NCI-H2081 treated with DMSO at 0.1 percent for 48 hours (cell line): ENCODE measurements at places on chromosomes 4 and X.

DNA sequence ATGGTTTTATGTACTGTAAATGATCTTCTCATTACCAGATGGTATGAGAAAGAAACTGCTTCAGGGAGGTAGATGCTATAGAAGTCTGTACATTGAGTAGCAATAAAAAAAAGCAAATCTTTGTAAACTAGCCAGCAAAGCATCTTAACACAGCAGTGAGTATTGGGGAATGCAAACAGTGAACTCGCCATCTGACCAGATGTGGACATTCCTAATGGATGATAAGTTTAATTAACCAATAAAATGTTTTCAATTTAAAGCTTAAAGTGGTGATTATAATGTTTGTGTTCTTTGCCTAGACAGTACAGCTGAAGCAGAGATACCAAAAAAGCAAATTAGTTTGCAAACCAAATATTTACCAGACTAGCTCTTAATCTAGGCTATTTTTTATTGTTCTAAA lies 1144.2 kb downstream of the FAT4 start:
- no peak for DNase-seq

- DNase-seq: no peak
These were observed 16.0 kb downstream of the PPP2R2C start for GRCh38 chr4:6456450-6456849.

DNA sequence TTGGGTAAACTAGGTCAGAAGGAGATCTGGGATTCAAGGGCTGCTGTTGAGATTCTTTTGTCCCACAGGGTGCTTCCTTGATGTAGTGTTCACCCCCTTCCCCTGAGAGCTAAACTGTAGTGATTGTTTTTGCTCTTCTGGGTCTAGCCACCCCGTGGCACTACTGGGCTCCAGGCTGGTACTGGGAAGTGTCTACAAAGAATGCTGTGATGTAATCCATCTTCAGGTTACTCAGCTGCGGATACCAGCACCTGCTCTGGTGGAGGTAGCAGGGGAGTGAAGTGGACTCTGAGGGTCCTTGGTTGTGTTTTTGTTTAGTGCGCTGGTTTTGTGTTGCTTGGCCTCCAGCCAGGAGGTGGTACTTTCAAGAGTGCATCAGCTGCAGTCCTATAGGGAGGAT lies 365.5 kb downstream of the ZNF674 start:
- DNase-seq: no peak

GRCh38 chrX:23003116-23003515 lies 3.4 kb downstream of the DDX53 start:
- no peak for DNase-seq

- no peak for DNase-seq
These were observed 11.2 kb downstream of the PJA1 start for GRCh38 chrX:69154051-69154450.

- no peak for DNase-seq
These were observed 246.0 kb upstream of the ARSJ start for GRCh38 chr4:114225436-114225835.

- no peak for DNase-seq
These were observed 14.3 kb downstream of the KLKB1 start for GRCh38 chr4:186241616-186242015.

DNA sequence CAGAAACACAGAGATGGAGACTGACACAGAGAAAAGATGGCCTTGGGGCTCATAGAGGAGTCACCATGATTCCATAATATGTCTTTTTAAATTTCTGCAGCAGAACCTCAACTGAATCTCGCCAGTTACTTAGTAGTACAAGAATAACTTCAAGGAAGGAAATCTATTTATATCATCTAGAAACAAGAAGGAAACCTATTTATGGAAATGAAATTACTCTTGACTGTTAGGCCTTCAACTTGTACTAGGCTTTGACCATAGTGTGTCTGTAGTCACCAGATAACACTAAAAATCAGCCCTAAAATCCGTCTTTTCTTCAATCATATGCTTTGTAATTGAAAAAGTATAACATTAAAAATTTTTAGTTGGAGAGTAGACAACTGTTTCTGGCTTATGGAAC lies 740.4 kb downstream of the TRIML1 start:
- DNase-seq: no peak

DNA sequence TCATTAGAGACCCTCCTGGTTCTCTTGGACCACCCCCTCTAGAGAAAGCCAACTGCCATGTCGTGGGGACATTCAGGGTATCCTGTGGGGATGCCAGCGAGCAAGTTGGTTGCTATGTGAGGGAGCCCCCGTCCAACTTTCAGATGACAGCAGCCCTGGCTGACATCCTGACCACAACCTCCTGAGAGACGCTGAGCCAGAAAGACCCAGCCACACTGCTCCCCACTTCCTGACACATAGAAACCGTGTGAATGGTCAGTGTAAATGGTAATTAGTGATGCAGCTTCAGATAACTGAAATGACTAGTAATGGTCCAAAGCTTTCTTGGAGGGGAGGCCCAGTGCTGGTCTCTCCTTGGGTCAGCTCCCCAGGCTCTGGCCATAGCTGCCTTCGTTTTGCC lies 10.8 kb downstream of the CLCN4 start:
- no peak for DNase-seq

DNA sequence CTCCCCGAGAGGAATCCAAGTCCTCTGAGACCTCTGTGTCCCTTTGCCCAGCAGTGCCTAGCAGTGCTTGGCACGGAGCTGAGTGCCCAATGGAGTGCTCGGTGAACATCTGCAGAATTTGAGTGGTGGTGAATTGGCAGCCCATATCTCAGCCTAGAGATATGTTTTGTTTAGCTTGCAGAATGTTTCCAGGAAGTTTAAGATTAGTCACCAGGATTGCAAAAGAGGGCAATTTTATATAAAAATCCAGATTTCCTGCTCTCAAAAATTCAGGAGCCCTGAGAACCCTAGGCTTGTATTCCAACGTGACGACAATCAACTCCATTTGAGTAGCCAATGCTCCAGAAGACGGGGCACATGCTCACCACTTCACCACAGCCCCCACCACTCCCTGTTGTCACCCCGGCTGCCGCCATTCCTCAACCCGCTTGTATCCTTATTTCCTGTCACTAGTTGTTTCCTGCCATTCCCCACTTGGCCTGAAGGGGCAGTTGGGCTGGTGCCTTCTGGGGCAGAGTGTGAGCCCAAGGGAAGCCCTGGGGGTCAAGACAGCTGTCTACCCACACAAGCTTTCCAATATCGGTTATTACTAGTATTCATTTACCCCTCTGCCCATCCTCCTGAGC lies 116.9 kb downstream of the EFNB1 start:
- DNase-seq: no peak

DNA sequence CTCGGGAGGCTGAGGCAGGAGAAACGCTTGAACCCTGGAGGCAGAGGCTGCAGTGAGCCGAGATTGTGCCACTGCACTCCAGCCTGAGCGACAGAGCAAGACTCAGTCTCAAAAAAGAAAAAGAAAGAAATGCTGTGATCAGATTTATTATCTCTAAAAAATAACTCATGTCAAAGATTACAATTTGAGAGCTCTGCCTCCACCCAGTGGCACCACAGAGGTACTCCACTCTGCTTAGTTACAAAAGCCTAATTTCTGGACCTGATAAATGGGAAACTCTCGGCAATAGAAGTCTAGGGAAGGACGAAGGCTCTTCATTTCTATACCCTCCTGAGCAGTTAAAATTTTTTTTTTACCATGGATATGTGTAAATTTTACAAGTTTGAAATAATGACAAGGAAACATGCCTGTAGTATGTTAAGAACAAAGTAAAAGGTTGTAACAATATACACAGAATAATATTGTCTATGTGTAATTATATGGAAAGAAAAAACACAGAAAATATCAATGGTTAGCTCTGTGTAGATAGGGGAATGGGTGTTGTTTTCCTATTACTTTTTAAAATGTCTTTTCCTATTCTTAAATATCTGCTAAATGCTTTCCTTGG lies 149.8 kb downstream of the STIM2 start:
- DNase-seq: no peak

GRCh38 chrX:20571611-20572010 lies 304.9 kb upstream of the RPS6KA3 start:
- no peak for DNase-seq

GRCh38 chrX:41137589-41137988 lies 52.3 kb downstream of the USP9X start:
- no peak for DNase-seq

GRCh38 chr4:113026556-113026955 lies 22.9 kb upstream of the ANK2 start:
- no peak for DNase-seq

DNA sequence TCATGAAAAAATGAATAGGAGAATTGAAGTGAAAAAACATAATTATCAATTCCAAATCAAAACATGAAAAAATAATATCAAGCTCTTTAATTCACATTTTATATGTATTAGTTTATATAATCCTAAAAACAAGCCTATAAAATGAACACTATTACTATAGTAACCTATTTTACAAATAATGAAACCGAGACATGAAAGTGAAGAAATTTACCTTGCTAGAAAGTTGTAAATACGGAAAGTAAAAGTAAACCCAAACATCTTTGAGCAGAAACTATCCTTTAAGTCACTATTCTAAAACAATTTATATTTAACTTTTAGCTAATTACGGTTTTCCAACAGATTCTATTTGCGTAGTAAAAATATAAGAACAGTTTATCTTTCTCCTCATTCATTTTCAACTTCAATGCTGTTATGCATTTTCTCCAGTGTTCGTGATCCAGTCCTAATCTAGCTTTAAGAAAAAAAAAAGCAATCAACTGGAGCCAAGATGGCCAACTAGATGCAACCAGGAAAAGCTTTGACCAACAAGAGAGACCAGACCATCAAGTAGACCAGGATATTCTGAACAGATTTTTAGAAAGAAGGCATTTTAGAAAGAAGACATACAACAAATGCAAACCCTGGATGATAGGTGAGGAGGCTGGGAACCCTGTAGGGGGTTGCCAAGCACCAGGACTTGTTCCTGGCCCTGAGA lies 67.0 kb downstream of the DDX53 start:
- no peak for DNase-seq

DNA sequence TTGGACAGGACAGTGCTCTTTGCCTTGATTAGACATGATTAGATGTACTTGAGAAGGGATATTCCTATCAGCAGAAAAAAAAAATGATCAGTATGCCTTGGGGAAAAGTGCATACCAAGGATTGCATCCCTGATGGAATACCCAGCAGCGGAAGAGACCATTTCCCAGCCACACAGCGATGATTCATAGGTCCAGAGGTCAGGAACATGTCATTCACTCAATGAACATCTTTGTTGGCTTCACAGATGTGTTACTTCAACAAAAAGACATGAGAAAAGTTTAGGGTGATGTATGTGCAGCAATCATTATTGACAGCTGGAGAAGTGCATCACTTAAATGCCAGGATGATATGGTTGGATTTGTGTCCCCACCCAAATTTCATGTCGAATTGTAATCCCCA lies 293.5 kb downstream of the ZNF674 start:
- no peak for DNase-seq

DNA sequence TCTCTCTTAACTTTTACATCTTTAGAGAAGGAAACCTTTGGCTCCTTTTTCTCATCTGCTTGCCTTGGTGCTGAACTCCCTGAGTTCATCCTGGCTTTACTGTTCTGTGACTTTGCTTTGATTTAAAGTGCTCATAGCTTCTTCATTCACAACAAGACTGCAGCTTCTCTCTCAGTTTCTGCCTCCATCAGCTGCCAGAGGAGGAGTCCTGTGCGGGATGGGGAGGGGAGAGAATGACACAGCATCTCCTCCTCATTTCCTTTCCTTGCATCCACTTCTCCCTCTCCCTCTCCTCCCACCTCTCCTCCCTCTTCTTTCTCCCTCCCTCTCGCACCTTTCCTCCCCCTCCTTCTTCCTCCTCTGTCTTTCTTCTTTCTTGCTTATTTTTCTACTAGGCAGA lies 42.0 kb downstream of the CBLL2 start:
- no peak for DNase-seq

DNA sequence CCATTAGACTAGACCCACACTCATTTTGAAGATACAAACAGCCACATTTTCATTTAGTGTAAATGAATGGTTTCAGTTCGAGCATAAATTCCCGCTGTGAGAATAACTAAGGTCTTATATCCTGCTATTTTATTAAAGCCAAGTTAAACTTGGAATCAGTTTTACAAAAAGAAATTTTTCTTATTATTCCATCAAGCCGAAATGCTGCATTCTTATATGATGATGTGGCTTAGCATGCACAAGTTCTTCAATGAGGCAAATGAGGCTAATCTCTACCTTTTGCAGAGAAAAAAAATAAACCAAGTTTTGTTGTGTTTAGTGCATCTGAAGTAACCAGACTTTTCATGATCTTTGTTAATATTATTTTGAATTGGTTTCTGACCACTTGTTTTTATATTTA lies 953.9 kb upstream of the PCDH10 start:
- DNase-seq: no peak
